ENCODE measurements at places on chromosomes 6 and 20. TPM values are rescaled to one million over a fixed set of nuclear protein-coding genes. Genes with fewer than 3 reads are reported as not detected.

Gene RPP21
- 106 TPM for total RNA-seq

Gene IYD
- not detected for total RNA-seq

Gene OR2J3
- not detected for total RNA-seq

Gene TMEM63B
- total RNA-seq: 32.8 TPM

DNA sequence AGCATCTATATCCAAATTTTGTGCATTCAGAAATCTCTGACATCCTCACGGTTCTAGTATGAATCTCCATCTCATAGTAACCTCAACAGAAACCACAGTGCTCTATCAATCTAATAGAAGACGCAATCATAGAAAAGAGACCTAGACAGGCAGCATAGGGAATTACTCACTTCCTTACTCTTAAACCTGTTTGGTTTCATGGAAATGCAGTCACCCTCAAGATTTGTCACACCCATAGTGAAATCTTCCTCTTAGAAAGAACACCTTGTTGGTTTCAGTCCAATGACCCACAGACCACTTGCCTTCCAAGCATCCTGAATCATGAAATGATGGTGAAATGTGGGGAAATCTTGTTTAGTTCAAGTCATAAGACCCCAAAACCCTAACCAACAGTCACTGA lies 166.1 kb upstream of the PRDM1 start:
- DNase-seq: no peak

- DNase-seq: peak; percentile 73
Observed at GRCh38 chr6:140082867-140083297, 708.4 kb upstream of the CITED2 start.

DNA sequence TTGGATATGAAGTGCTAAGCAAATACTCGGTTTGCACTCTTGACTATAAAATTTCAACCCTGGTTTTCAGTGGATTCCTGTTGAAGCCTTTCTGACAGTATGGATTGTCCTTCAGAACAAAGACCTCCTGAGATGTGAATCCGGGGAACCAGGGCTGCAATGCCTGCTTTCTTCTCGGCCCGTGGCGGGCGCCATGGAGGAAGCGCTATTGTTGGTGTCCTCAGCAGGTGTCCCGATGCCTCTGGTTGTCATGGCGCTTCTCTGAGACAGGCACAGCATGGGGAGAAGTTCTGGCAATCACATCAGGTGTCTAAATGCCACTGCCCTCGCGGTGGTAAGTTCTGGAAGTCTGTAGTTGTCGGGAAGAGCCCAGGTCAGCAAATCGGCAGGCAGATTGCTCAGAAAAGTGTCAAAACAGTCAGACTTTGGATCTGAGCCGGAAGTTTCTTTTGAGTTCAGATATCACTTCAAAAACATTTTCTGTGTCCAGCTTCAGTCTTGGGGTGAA lies 188.5 kb downstream of the CDH4 start:
- no peak for DNase-seq

DNA sequence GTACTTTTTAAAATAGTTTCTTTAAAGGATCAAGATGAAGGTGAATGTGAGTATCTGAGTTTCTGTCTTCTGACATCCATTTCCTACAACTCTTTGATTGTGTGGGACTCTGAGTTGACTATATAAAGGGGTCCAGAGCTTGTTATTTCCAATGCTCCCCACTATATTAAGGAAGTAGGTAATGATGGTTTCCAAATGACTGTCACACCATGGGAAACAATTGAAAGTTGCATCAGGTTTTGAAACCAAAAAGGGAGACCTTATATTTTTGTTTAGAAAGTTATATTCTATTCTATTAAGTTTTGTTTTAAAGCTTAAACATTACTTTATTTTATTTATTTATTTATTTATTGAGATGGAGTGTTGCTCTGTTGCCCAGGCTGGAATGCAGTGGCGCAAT lies 11.2 kb downstream of the CASS4 start:
- DNase-seq: no peak

- no peak for DNase-seq
Observed at GRCh38 chr6:44224965-44225305, 1.5 kb downstream of the SLC29A1 start.

DNA sequence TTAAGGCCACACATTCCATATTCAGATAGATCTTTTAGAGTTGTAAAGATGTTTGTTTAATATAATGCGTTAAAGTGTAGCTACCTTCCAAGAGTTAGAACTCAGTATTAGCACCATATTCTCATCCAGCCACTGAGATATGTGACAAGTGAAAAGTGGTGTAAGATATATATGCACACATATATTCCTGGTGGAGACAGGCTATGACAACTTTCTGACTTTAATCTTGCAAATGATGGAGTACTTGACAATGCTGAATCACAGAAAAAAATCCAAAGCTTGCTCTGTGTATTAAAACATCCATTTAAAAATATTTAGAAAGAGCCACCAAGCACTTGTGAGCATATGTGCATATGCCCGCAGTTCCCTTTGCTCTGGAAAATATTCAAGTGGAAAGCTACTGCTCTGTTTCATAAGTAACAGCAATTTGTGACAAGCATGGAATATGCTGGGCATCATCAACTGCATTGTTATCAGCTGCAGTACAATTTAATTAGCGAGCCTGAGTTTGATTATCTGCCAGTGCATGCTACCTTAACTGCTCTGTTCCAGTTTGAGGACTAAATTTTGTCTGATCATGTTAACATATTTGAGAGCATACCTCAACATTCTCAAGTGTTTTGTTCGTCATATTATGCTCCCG lies 64.8 kb downstream of the VIP start:
- no peak for DNase-seq

All from M059J (cell line).